ENCODE measurements at places on chromosomes 2 and 18. TPM values are rescaled to one million over a fixed set of nuclear protein-coding genes. Genes with fewer than 3 reads are reported as not detected.

GRCh38 chr18:49699303-49699702 lies 114.0 kb downstream of the ACAA2 start:
- DNase-seq = no peak

APOB gene
- under 0.01 TPM for total RNA-seq

- peak; percentile 33 for DNase-seq
Measured at GRCh38 chr2:160747501-160748170, 254.0 kb upstream of the RBMS1 start.

GRCh38 chr2:166960702-166961270 lies 72.5 kb downstream of the XIRP2 start:
- no peak for DNase-seq

Data from fibroblast of villous mesenchyme (primary cell).